ENCODE measurements at places on chromosomes 2 and 18.
A peak's percentile ranks its signal among the peaks of the same experiment; 100 is the strongest.

DNA sequence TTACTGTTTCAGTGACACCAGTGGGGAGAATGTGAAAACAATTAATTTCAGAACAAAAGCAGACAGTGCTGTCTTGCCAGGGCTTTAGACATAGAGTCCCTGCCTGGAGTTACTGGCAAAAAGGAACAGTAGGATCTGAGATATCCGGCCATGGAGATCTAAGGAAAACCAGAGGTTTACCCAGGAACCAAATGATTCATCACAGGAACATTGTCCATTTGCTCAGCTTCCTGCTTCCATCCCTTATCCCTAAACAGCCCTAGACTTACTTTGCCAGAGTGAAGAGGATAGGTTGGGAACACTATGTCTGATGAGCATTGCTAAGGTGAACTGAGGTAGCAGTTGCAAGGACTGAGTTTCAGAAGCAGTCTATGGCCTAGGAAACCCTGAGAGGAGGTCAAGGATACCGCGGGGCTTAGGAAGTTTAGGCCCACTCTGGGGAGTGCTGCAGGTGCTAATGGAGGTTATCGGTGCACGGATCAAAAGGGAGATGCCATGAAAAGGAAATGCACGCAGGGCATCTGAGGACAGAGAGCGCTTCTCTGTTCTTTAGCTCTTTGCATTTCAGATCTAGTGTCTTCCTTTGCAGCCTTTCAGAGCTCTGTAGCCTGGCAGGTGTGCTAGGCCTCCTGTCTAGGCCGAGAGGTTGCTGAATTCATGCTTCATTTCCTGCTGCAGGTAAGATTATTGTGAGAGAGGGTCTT lies 223.9 kb downstream of the CDCA7 start:
- DNase-seq, result no peak

- no peak for DNase-seq
Observed at GRCh38 chr2:125573432-125573831, 1082.5 kb upstream of the GYPC start.

DNA sequence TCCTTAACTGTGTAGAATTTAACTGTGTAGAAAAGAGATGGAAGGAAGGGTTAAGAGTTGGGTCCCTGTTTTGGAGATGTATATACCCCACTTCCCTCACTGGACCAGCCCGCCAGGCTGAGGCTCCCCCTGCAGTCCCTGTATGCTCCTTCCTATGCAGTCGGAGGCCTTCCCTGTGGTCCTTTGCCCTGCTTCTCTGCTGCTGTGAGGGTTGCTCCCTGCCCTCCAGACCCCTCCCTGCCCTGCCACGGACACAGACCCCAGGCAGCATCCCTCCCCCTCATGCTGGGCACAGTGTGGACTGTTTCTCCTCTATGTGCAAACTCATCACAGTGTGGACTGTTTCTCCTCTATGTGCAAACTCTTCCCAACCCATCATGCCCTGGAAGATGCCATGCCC lies 88.7 kb downstream of the TGOLN2 start:
- no peak for DNase-seq

DNA sequence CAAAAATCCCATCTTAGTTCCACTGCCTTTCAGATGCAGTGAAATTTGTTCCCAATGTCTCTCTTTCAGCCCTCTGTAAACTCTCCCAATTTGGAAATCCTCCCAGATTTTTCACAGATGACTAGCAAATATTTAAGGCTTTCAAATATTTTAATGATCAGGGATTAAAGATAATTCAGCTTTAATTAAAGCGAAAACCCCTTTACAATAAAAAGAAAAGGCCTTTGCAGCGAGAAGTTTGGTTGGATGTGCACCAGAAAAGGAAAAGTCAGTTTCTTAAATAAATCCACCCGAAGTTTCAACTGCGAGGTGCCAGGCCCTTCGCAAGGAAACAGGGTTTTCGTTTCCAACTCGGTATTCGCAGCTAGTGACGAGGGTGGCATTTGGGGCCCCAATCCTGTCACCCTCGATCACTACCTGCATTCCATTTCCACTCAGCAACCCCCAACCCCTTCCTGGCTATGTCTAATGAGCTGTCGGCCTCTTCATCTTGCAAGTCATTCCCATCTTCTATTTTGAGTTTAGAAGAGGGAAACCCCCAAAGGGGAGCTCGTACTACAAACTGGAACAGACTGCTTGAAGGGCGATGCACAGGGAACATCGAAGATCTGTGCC lies 1.5 kb downstream of the RAX start:
- DNase-seq, result no peak

- DNase-seq, result peak; percentile 70
Observed at GRCh38 chr2:201715459-201715858, 17.0 kb upstream of the MPP4 start.

DNA sequence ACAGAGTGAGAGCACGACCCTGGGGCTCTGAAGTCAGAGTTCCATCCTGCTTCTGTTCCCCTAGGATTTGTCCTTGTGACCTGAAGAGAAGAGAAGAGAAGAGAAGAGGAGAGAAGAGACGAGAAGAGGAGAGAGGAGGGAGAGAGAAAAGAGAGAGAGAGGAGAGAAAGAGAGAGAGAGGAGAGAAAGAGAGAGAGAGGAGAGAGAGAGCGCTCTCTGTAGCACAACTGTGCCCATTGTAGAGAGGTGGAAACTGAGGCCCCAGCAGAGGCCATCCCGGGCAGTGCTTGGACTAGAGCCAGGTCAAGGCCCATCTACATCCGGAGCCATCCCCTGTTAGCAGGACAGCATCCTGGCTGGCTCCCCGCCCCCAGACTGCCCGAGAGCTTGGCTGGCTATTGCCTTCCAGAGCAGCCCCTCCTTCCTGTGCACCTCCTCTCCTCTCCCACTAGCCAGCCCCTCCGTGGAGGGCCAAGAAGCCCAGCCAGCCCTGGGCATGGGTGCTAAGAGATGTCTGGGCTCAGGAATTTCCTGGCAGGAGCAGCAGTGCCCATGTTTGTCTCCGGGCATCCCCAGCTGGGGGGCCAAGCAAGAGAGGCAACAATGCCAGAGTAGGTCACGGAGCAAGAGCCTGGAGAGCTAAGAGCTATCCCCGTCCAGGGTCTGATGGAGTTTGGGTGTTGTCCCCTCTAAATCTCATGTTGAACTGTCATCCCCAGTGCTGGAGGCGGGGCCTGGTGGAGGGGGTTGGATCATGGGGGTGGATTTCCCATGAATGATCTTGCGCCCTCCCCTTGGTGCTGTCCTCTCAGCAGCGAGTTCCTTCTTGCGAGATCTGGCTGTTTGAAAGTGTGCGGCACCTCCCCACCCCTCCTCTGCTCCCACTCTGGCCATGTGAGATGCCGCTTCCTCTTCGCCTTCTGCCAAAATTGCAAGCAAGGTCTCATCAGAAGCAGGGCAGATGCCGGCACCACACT lies 18.2 kb upstream of the GPR55 start:
- DNase-seq, result no peak

GRCh38 chr2:42443718-42444399 lies 49.9 kb downstream of the KCNG3 start:
- DNase-seq, result no peak

- no peak for DNase-seq
Observed at GRCh38 chr2:8590938-8591337, 90.9 kb upstream of the ID2 start.

- no peak for DNase-seq
Observed at GRCh38 chr2:208097313-208097712, 27.0 kb downstream of the CRYGD start.

DNA sequence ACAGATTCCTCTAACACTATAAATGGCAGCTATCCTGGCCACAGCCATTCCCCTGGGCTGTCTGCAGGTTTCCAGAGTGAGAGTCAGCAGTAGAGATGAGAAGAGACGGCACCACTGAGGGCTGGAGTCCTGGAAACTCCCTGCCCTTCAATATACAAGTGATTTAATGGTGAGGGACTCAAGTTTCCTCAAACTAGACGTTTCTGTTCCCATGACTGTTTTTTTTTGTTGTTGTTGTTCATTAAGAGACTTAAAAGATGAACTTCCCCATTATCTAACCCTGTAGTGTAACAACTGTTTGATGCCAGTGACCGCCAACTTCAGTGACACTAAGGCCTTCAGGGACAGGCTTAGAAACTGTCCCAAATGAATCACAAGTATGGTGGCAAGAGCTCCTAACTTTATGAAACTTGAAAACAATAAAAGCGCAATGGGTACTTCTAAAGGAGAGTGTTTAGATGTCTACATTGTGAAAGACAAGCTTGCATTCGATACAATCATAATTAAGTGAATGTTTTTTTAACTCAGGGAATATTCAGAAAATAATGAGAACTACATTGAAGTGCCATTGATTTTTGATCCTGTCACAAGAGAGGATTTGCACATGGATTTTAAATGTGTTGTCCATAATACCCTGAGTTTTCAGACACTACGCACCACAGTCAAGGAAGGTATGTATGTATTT lies 34.0 kb downstream of the IL1R2 start:
- DNase-seq, result no peak
